ENCODE measurements at places on chromosomes 16 and 17.

DNA sequence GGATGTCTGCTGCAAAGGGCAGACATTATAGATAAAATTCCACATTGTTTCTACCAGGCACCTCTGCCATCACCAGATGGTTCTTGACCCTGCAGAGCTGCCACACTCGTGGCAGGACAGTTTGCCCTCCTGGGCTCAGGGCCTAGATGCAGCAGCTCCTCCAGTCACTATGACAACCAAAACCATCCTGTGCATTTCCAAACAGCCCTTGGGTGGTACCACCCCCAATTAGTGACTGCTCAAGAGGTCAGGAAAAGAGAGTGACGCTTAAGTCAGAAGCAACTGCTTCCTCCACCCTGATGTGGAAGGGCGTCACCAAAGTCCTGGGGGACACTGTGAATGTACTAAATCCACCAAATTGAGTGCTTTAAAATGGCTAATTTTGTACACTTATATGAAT, 109.2 kb downstream of the C16orf95 start:
- no peak for DNase-seq

DNA sequence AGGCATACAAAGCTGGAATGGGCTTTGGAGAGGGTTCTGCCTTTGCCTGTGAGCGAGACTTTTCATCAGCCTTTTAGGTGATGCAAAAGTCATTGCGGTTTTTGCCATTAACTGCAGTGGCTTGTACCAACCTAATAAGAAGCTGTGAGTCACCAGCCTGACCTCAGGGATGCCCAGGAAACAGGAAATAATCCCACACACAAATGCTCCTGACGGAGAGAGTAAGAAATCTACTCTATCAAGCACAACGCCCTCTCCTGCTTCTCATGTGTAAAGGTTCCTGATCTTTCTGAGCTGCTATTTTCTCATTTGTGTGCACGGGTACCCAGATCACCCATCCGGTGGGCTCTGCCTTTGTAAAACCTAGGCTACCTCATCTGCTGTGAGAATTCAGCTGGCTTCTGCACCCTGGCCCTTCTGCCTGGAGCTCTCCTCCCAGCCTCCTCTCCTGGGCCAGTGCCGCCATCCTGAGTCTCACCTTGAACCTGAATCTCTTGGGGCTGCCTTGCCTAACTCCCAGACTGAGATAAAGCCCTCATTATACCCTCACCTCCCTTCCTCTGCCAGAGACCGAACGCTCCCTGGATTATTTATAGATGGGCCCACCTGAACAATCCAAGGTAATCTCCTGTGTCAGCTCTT, 299.7 kb downstream of the C16orf95 start:
- DNase-seq = no peak

- DNase-seq = no peak
Observed at GRCh38 chr17:12296209-12296625, 275.5 kb downstream of the MAP2K4 start.

GRCh38 chr16:21257284-21257683, 20.8 kb downstream of the CRYM start:
- DNase-seq = no peak

GRCh38 chr17:40347319-40348135, 17.0 kb downstream of the GJD3 start:
- no peak for DNase-seq

GRCh38 chr17:58630883-58631522, 60.8 kb downstream of the TEX14 start:
- peak; percentile 7 for DNase-seq

GRCh38 chr17:36939052-36939801, 2.0 kb downstream of the LHX1 start:
- DNase-seq = no peak

GRCh38 chr16:55282441-55282840, 41.6 kb upstream of the IRX6 start:
- no peak for DNase-seq

- no peak for DNase-seq
Observed at GRCh38 chr16:27431773-27432532, 30.0 kb downstream of the IL21R start.

- DNase-seq = no peak
Observed at GRCh38 chr17:34571428-34572130, 7.8 kb upstream of the TMEM132E start.

DNA sequence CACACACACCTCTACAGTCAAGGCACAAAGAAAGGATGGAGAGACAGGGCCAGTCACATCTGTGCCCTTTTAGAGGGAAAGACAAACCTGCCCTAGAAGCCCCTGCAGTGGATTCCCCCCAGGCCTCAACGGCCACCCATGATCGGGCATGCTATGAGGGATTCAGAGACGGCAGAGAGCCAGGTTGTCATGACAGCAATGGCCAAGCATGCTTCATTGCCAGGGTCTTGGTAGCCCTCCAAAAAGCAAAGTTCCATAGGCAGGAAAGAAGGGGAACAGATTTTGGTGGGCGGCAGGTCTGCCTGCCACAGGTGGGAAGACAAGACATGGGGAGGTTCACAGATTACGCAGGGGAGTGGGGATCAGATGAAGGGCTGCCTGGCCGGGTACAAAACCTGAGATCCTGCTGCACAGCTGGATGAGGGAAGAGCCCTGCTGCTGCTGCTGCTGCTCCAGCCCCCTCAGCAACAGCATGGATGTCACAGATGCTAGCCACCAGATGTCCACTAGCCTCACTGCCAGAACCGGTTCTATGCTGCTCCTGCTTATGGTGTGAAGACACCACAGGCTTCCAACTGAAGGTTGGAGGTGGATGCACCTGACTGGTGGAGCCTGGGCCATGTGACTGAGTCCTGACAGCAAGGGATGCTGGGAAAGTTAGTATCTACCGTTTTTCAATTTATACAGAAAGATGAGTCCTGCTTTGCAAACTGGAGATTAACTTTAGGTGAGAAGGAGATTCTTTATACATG, 17.8 kb downstream of the ACTG1 start:
- no peak for DNase-seq

DNA sequence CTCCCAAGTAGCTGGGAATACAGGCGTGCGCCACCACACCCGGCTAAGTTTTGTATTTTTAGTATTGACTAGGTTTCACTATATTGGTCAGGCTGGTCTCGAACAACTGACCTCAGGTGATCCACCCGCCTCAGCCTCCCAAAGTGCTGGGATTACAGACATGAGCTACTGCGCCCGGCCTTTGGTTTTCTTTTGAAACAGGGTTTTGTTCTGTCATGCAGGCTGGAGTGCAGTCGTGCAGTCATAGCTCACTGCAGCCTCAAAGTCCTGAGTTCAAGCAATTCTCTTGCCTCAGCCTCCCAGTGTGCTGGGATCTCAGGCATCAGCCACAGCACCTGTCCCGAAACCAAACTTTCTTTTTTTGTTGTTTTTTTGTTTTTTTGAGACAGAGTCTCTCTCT, 25.1 kb downstream of the PRR11 start:
- no peak for DNase-seq

DNA sequence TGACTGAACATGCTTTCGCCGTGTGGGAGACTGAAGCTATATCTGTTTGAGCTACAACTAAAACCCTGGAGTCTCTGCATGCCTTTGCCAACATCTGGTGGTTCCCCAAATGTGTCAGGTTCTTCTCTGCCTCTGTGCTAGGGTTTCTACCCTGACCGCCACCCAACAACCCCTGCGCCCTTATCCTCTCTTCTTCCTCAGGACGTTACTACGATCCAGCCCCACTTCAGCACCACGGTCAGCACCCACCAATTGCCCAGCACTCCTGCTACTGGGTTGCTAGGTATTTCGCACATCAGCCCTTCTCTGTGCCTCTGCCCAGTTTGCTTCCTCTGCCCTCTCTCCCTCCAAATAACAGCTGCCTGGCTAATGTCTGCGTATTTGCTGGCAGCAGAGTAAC, 106.3 kb upstream of the HSBP1 start:
- no peak for DNase-seq

GRCh38 chr16:8712589-8713361, 38.4 kb downstream of the ABAT start:
- DNase-seq = no peak

DNA sequence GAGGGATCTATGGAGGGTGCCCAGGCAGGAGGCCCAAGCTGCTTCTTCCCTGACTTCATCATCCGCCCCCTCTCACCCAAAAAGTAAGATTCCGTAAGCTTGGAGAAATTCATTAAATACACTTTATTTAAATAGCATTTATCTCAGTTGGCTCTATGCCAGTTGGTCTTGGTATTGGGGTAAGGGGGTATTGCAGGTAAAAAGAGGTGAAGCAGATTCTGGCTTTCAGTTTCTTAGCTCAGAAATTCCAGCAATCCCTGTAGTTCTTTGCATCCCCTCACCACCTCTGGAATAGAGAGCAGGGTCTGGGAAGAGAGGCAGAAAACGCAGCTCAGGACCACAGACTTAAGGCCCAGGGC, 750 bp upstream of the ALDOC start:
- DNase-seq = no peak

DNA sequence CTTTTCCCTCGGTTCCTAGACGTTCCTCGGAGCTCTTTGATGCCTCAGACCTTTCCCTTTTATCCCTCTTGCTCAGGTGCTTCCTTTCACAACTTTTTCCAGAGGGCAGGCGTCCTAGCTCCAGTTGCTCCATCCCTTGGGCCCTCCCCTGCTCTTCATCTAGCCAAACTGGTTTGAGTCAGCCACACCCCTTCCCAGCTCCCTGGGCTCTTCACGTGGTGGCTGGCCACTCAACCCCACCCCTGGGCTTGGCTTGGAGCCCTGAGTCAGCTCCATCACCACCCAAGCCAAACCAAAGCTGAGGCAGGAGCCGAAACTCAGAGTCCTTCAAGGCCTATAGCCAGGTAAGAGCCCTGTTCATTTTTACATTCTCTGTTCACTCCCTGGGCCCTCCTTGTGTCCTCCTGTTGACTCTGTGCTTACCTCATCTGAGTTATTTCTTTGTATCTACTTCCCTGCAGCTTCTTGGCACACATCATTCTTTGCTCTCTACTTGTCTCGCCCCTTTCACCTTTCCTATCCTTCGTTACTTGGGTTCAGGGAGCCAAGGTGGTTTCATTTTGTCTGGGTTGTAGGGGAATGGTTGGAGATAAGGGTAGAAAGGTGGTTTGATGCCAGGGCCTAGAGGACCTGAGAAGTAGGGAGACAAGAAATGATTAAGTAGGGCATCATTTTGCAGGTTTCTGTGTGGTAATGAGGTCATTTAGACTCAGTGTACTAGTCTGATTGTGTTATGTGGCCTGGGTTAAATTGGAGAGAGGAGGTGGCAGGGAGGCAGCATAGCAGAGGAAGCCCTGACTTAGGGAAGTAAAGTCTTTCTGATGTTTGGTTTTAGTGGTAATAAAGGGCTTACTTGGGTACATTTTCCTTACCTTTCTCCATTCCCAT, 7.6 kb upstream of the PHKG2 start:
- DNase-seq = no peak

DNA sequence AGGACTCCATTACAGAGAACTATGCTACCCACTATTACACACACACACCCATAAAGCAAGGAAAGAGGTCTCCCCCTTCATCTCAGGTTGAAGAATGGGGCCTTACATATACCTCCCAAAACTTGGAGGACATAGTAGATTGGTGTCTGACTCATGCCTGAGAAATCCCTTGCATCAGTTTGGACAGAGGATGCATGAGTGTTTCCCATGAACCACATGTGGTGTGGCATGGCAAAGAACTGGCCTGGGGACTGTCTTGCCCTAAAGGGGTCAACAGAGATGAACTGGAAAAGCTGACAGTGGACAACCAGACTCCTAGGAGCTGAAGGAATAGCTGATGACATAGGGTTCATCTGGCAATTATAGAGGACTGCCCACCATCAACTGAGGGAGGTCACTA, 54.0 kb downstream of the DYNLRB2 start:
- DNase-seq = no peak

GRCh38 chr16:35794896-35795295, 2335.5 kb downstream of the TP53TG3F start:
- DNase-seq = no peak

GRCh38 chr17:78596871-78597764, 19.9 kb upstream of the DNAH17 start:
- no peak for DNase-seq

DNA sequence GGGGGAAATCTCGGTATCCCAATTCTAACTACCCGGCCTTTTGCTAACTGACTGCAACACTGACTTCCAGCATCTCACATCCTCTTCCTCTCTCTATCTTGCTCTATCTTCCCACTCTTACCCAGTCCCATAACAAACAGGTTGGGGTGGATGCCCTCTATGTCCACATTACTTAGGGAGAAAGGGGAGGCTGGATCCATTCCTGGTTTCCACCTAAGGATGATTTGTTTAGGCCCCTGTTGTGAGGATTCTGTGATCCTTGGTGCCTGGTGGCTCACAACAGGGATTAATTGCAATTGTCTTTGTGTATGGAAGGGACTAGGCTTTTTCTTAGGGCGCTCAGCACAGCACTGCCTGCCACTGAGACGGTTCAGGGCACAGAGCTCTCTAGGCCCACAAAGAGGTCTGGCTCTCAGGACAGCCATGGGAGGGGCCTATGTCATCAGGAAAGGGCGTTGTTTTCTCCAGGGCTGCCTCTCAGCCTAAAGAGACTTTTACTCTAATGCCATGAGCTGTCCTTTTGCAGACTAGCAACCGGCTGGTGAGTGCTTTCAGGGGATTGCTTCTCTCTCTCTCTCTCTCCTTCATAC, 612.1 kb upstream of the SALL1 start:
- no peak for DNase-seq

DNA sequence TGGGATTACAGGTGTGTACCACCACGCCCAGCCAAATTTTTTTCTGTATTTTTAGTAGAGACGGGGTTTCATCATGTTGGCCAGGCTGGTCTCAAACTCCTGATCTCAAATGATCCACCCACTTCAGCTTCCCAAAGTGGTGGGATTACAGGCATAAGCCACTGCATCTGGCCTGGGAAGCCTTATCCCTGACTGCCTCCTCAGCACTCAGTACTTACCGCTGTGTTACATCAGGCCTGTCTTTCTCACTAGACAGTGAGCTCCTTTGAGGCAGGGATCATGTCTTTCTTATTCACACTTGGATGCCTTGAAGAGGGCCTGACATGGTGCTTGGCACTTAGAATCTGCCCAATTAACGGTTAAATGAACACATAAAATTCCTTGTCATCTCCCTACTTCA, 56.3 kb upstream of the MTMR4 start:
- DNase-seq = no peak

DNA sequence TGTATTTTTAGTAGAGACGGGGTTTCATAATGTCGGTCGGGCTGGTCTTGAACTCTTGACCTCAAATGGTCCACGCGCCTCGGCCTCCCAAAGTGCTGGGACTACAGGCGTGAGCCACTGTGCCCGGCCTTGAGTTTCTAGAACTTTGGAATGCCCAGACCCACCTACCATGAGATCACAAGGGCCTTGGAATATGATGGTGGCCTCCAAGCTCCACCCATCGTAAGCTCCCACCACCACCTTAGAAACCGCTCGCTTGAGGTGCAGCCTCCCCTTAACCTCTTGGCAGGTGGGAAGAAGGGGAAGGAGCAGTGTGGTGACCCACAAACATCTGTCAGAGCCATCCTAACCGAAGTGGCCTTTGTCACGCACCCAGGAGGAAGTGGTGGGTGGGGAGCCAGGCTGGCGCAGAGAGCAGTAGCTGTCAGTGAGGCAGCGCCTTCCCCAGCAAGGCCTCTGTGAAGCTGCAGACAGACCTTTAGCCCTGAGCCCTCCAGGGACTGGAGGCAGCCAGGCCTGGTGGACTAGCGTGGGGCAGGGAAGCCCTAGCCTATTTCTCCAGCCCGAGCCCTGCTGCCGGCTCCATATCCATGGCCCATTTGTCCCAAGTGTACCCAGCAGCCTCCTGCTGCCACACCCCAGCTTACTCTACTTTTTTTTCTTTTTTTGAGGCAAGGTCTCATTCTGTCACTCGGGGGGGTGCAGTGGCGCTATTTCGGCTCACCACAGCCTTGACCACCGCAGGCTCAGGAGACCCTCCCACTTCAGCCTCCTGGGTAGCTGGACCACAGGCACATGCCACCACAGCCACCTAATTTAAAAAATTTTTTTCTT, 13.1 kb upstream of the SEPHS2 start:
- DNase-seq = peak; percentile 65

Measured in activated T-helper 1 cell treated with anti-CD3 and anti-CD28 coated beads, Interleukin-2, amount 50 U/mL, for 16 hours (primary cell).